ENCODE measurements at places on chromosomes 3 and 15.

DNA sequence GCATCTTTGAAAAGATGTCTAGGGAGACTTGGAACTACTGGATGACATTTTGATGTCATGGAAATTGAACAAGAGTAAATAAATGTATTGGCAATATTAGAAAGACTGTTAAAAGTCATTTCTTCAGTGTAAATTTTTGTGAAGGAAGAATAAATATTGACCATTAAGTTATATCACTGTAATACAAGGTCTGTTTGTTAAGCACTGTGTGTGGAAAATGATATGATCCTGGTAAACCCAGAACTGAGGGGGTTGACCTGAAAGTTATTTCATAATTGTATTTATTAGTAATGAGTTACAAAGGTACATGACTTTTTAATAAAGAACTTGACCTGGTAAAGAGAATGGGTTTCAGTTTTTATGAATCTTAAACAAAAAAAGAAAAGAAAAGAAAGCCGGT lies 106.6 kb downstream of the B3GALNT1 start:
- no peak for DNase-seq

GRCh38 chr15:92656089-92656488 lies 514 bp upstream of the FAM174B start:
- no peak for DNase-seq

GRCh38 chr3:56309465-56309864 lies 158.8 kb downstream of the ERC2 start:
- DNase-seq: no peak

DNA sequence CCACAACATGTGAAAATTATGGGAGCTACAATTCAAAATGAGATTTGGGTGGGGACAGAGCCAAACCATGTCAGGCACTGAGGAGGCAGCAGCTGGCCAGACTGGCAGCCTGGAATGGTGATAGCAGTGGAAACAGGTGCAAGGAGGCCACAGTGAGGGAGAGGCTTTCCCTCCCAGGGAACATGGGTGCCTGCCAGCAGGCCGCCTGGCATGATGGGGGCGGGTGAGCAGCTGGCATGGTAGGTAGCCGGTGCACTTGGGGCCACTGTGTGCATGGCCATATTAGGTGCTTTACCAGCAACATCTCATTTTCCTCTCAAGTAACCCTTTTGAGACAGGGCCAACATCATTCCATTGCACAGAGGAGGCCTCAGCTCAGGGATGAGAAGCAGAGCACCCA lies 18.3 kb upstream of the MRPS22 start:
- no peak for DNase-seq

DNA sequence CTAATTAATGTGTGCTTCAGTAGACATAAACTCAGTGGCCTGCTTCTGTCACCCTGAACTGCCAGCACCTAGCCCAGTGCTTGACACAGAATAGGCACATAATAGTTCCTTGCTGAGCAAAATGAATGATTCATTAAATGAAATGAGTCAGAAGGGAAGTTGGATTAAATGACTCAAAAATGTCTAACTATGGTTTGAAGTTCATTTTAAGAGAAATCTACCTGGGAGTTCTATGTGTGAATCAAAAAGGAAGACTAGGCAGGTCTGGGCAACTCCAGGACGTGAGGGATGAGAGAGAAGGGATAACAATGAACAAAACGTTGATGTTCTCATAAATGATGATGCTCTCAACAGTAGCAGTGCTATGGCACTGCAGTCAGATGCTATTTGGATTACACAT lies 175.0 kb downstream of the CFAP20DC start:
- DNase-seq: no peak

DNA sequence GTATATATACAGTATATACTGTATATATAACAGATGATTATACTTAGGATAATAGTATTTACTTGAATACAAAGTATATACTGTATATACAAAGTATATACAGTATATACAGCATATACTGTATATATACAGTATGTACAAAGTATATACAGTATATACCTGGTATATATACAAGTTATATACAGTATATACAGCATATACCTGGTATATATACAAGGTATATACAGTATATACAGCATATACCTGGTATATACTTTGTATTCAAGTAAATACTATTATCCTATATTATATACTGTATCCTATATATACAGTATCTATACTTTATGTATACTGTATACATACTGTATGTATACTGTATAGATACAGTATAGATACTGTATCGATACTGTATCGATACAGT lies 14.6 kb upstream of the CPOX start:
- DNase-seq: no peak

GRCh38 chr3:21314688-21315087 lies 436.3 kb downstream of the ZNF385D start:
- no peak for DNase-seq

GRCh38 chr3:183953471-183954070 lies 64.1 kb downstream of the ABCC5 start:
- DNase-seq: no peak

All from activated CD8-positive, alpha-beta memory T cell treated with anti-CD3 and anti-CD28 coated beads for 1 hour (primary cell).